ENCODE measurements at places on chromosomes 13 and 19.

DNA sequence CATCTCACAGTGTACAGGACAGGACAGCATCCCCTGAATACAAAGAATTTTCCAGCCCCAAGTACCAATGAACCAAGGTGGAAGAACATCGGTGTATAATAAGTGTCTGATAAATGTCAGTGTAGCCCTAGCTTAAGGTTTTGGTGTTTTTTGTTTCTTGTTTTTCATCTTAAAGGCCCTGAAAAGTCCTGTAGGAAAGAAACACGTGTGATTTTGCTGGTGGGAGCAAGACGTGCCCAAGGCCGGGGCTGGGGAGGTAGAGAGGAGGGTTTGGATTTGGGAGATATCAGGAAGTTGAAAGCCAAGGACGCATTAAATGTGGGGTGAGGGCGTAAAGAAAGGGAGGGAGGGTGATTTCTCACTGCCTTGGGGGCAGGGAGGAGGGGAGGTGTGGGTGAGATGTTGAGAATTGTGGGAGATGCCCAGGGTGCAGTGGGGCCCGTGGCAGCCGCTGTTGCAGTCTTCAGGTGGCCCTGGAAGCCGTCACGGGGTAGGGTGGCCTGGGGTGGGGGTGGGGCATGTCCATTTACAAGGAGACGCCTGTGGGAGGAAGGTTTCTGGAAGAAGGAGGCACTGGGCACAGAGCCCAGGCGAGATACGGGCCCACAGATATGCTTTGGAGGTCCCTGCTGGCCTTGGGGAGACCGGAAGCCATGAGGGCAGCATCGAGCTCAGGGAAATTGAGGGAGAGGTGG is 6.7 kb downstream of the CAMSAP3 start:
- DNase-seq, result no peak

GRCh38 chr13:92913840-92914239 is 312.8 kb upstream of the GPC6 start:
- DNase-seq, result no peak

DNA sequence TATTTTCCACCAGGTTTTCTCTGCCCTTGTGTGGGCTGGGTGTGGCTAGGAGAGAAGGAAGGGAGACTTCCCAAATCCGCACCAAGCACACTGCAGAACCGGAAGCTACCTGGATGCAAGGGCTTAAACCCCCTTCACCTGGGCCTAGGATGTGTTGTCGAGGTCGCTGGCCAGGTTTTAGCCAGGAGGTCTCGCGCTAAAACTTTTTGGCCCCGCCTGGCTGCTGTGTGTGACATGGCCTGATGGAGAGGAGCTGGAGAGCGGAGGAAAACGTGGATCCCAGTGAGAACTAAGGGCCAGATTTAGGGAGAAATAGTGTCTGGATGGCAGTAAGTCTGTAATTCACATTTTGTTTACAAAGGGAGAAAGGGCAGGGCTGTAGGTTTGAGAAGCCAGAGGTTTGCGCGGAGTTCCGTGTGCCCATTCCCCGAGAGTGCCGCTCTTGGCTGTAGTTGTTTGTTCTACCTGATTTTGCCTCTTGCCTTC is 3.1 kb upstream of the TSHZ3 start:
- DNase-seq, result no peak

- DNase-seq, result no peak
Observed at GRCh38 chr13:50365408-50366391, 350.5 kb downstream of the KCNRG start.

GRCh38 chr13:70923863-70924752 is 815.9 kb upstream of the KLHL1 start:
- no peak for DNase-seq
